ENCODE measurements at places on chromosomes 3 and 15. TPM values are rescaled to one million over a fixed set of nuclear protein-coding genes. Genes with fewer than 3 reads are reported as not detected.

- no peak for DNase-seq
Observed at GRCh38 chr3:185878920-185879319, 54.1 kb upstream of the IGF2BP2 start.

DNA sequence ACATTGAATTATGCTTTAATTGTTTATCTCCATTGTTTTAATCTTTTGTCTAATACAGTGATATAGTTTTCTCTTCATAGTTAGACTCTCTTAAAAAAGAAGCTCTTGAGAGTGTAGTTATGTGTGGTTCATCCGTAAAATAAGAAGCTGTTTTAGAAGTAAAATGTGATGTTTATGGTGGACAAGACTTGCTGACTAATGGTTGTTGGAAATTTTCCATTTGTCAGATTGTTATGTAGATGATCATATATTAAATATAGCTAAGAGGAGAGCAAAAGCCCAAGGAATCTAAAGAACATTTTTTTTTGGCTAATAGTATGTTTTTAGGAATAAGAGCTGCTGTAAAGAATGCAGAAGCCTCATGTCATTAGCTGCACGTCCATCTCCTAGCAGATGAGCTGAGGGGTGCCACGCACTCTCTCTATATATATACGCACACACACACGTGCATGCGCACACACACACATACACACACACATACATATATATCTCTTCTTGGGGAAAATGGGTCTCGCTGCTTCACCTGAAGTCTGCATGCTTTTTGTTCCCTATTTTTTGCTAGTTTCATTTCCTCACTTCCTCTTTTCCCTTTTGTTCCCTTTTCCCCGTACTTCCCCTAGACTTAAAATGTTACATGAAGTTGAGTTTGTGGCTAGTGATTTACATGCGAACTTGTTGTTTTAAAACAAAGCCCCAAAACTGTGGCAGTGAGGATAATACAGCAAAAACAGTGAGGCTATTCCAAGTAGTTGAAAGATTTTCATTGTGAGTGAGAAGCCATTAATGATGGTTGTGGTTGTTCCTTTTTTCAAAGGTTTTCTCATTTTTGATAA, 107.8 kb downstream of the MBNL1 start:
- peak; percentile 27 for DNase-seq

- DNase-seq = peak; percentile 6
Observed at GRCh38 chr15:48096813-48097212, 24.0 kb upstream of the SLC24A5 start.

GRCh38 chr15:29130951-29131839, 138.4 kb downstream of the NSMCE3 start:
- no peak for DNase-seq

- no peak for DNase-seq
Observed at GRCh38 chr3:170420307-170420821, 1.7 kb downstream of the CLDN11 start.

GRCh38 chr3:178384321-178385230, 151.7 kb upstream of the KCNMB2 start:
- no peak for DNase-seq

DNA sequence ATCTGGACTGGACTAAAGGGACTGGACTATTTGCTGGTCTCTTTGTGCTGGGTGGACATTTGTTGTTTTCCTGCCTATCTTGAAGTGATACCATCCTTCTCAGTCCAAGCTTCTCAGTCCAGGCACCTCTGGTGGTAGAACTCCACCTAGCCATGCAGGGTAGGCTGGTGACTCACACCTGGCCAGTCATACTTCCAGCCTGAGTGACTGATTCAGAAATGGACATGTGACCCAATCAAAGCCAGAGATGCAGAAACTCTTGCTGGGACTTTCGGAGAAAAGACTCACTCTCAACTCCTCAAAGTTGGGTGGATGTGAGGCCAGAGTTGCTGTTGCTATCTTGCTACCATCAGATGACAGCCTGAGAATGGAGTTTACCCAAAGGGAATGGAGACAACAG, 5.6 kb upstream of the ASB14 start:
- peak; percentile 30 for DNase-seq

DNA sequence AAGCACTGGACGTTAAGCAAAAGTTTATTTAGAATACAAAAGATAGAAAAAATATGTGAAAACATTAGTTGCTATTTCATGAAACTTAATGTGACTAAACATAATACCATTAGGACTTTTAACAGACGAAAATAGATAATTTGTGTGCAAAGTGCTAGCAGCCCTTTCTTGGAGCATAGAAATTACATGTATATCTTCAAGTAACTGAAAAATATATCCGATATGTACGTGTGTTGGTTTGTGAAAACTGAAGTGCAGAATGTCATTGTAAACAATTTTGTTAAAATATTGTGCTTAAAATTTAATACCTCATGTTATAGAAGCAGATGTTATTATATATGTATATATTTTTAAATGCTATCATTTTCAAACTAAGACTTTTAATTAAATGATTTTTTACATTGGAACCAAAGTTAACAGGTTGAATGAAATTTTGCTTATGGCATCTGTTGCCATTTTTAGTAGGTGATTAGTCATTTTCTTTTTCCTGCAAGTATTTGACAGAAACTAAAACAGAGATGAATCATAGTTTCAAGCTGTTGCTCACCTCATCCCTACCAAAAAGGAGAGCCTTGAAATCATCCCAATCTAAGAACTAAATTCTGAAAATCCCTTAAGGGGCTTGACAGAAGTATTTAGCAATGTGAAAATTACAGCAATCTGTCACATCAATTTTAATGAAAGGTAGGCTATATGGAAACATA, 334.8 kb downstream of the NAALADL2 start:
- DNase-seq = no peak

- DNase-seq = no peak
Observed at GRCh38 chr3:33057320-33058298, 39.3 kb downstream of the GLB1 start.

DNA sequence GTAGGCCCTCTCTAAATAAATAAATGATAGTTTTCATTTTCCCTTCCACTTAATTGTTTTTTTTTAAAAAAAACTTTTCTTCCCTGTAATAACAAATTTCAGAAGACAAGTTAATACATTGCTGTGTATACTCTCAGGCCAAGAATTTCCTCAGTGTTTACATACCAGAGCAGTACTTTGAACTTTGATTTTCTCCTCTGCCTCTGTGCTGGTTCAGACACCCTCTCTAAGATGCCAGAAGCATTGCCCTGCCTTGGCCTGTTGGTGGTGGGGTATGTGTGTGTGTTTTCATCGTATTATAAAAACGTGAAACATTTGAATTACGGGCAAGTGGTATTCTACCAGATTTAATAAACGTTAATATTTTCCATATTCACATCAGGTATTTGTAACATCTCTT, 70.1 kb downstream of the SMAD3 start:
- peak; percentile 80 for DNase-seq

DNA sequence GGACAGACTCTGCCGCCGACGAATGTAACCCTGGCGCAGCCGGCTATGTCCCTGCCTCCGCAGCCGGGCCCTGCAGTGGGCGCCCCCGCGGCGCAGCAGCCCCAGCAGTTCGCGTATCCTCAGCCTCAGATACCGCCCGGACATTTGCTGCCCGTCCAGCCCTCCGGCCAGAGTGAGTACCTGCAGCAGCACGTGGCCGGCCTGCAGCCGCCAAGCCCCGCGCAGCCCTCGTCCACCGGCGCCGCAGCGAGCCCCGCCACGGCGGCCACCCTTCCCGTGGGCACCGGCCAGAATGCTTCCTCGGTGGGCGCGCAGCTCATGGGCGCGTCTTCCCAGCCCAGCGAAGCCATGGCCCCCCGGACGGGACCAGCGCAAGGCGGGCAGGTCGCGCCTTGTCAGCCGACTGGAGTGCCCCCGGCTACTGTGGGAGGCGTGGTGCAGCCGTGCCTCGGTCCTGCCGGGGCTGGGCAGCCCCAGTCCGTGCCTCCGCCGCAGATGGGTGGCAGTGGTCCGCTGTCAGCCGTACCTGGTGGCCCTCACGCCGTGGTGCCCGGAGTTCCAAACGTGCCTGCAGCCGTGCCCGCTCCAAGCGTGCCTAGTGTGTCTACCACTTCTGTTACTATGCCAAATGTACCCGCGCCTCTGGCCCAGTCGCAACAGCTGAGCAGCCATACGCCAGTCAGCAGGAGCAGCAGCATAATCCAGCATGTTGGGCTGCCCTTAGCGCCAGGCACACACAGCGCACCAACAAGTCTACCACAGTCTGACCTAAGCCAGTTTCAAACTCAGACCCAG, 2.4 kb downstream of the TSC22D2 start:
- DNase-seq = peak; percentile 62

- DNase-seq = peak; percentile 83
Observed at GRCh38 chr3:152269056-152269830, 514 bp downstream of the MBNL1 start.

- no peak for DNase-seq
Observed at GRCh38 chr3:111315930-111316587, 225.9 kb upstream of the CD96 start.

DNA sequence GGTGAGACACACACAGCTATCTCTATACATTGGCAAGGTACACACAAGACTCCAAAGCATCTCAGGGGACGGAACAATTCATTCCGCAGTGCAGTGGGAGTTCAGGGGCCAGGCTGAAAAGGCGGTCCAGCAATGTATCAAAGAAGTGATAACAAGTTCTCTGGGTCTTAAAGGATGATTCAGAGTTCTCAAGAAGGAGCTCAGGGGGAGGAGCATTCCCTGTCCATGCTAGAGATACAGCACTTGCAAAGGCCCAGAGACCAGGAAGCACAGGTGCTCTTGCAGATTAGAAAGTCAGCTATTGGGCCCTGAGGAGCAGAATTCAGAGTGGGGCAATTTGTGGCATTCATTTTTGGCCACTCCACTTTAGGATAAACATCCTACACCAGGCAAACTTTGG, 34.9 kb downstream of the MECOM start:
- no peak for DNase-seq

DNA sequence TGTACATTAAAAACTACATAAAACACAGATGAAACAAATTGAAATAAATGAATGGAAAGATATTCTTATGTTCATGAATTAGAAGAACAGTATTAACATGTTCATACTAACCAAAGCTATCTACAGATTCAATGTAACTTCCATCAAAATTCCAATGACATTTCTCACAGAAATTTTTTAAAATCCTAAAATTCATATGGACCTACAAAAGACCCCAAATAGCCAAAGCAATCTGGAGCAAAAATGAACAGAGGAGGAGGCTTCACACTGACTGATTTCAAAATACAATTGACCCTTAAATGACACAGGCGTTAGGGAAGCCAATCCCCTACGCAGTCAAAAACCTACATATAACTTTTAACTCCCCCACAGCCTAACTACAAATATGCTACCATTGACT, 39.4 kb downstream of the KPNA1 start:
- DNase-seq = no peak

- DNase-seq = peak; percentile 37
Observed at GRCh38 chr3:73148682-73149081, 87.2 kb downstream of the EBLN2 start.

- no peak for DNase-seq
Observed at GRCh38 chr15:37217567-37217966, 117.2 kb upstream of the MEIS2 start.

GRCh38 chr3:192904632-192905289, 12.9 kb downstream of the MB21D2 start:
- no peak for DNase-seq

GRCh38 chr3:49725906-49726681, 2.3 kb upstream of the GMPPB start:
- DNase-seq = no peak

DNA sequence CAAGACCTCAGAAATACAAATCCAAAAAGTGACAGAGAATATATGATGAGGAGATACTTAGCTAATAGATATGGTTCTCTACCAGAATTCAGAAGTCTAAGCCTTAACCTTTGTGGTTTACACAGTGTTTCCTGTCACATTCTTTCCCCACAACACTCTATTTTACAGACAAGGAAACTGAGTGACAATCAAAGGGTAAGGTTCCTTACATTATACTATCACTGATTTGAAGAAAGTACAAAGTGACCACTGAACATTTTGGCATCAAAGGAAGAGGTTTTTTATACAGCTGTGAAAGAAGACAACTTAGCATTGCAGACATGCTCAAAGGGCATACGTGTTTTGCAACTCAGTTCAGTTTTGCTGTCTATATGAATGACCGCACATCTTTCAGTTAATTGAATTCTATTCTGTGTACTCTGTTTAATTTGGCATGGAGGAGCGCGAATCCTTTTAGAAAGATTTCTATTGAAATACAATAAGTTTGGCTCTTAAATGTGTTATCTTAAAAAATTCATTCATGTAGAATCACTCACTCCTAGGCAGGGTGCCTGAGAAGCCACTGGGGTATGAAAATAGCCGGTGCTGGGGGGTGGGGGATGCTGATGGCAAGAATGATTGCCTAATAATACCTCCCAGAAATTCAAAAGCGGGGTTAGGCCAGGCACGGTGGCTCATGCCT, 66.5 kb upstream of the SKOR1 start:
- no peak for DNase-seq

- no peak for DNase-seq
Observed at GRCh38 chr15:80154336-80154735, 1.5 kb downstream of the FAH start.

DNA sequence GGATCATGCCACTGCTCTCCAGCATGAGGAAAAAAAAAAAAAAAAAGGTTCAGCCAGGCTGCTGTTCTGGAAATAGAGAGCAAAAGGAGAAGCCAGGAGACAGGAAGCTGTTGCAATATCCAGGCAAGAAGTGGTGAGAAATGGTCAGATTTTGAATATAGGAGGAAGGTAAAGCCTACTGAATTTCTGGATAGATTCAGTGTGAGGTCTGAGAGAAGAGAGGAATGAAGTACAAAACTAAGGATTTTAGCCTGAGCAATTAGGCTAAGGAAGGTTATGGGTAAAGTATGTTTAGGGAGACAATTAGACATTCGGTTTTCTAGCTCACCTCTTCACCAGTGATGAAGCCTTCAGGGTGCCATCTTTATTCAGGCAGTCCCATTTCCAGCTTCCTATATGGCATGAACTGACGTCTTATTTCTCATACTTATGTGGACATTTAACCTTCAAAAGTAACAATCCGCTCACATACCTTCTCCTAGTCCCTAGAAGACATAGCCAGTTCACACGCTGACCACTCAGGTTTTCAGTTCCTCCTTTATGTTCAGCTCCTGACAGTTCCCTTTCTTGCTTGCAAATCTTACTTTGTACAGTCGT, 57.2 kb downstream of the KIF9 start:
- no peak for DNase-seq

The ARGFX gene
- total RNA-seq = not detected

The LINGO1 gene
- total RNA-seq = 0.44 TPM

The ALS2CL gene
- total RNA-seq = 0.69 TPM

The C3orf85 gene
- total RNA-seq = not detected

The SLC28A1 gene
- total RNA-seq = not detected

The TMC3 gene
- total RNA-seq = not detected

The PPIB gene
- total RNA-seq = 1,137 TPM

Data from MG63 (cell line).